Left renal cortex interstitium (tissue), 4 donors: ENCODE measurements at places on chromosomes 12 and 14.

DNA sequence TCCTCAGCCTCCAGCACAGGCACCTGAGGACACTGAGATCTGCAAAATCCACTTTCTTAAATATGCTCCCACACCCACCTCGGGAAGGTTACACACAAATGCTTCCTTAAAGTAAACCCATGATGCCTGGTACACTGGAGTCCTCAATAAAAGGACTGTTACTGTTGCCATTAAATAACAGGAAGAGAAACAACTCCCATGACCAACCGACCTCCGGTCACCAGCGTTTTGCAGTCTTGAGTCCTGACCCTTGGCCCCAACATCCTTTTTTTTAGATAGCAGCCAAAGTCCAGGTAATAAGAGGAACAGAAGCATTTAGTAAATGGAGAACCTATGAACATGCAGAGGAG is 42.4 kb downstream of the ITPK1 start:
- no peak for DNase-seq

DNA sequence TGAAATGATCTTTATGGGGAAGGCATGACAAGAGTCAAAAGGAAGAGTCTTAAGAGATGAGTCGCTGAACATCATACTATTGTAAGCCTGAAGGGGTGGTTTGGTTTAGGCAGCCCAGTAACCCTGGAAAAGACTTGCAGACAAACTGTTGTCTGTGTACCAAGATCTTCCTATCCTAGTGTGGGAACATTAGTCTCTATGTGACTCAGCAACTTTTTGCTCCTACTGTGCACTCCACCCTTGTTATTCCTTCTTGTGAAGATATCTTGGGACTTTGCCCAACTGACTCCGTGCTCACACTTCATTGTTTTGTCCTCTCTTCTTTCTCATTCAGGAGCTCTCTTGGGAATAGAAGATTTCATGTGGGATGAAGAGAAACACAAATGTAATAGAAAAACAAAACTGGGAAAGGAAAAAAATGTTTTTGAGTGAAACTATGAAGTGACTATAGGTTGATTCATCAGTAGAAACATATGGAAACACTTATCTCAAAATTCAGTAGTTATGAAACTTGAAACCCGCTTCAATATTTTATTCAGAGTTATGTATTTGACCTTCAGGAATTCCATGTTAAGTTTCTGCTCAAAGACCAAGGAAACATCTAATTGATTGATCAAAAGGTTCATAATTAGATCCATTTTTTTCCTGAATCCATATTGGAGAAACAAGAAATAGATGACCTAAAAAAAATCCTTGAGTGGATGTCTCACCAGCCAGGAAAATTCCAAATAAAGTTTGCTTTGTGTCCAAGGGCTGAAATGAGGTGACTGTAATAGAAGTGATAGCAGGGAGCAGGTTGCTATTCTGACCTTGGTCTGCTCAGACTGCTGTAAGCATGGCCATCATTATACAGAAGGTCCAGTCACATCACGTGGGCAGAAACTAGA is 67.2 kb downstream of the BTG1 start:
- DNase-seq, result no peak

DNA sequence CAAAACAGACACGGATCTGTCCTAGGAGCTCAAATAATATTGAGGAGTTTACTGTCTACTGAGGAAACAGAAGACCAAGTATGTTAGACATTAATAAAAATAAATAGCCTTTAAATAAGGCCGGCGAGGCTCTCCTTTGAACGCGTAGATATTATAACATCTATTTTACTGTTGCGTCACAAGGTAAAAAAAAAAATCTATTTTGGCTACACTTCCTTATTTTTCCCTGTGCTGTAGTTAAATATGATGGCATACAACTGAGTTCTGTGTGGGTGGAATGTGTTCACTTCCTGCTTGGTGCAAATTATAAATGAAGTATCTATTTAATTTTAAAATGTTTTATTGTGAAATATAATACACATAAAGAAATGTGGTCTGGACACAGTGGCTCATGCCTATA is 17.2 kb upstream of the RAD52 start:
- DNase-seq, result no peak

- no peak for DNase-seq
Measured at GRCh38 chr14:52080808-52081755, 12.2 kb upstream of the NID2 start.
